Left ventricle myocardium superior (tissue), 1 donor: ENCODE measurements at places on chromosomes 4 and X. TPM values are rescaled to one million over a fixed set of nuclear protein-coding genes. Genes with fewer than 3 reads are reported as not detected.

- DNase-seq = no peak
Observed at GRCh38 chrX:40100537-40101429, 3.0 kb upstream of the BCOR start.

GRCh38 chr4:115229873-115230272, 116.5 kb upstream of the NDST4 start:
- DNase-seq = no peak

- DNase-seq = no peak
Observed at GRCh38 chrX:9569876-9570301, 105.0 kb downstream of the TBL1X start.

- DNase-seq = no peak
Observed at GRCh38 chr4:26566133-26566532, 17.8 kb upstream of the TBC1D19 start.

DNA sequence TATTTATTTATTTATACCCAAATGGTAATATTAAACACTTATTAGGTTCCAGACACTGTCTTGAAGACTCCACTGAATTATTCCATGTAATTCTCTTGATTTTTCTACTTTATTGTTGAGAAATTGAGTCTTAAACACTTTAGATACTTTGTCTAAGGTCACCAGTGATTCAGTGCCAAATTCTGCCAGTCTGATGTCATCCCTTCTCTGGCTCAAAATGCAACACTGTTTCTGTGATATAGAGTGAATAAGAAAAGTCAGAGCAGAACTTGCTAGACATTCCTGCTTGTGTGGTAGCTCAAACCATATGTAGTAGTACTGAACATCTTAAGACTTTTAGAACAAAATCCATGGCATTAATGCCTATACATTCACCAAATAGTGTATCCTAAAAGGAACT, 164.3 kb downstream of the GABRB1 start:
- DNase-seq = no peak

- DNase-seq = no peak
Observed at GRCh38 chr4:110639207-110640090, 16.6 kb upstream of the PITX2 start.

- DNase-seq = no peak
Observed at GRCh38 chr4:21374641-21375368, 573.8 kb downstream of the KCNIP4 start.

DNA sequence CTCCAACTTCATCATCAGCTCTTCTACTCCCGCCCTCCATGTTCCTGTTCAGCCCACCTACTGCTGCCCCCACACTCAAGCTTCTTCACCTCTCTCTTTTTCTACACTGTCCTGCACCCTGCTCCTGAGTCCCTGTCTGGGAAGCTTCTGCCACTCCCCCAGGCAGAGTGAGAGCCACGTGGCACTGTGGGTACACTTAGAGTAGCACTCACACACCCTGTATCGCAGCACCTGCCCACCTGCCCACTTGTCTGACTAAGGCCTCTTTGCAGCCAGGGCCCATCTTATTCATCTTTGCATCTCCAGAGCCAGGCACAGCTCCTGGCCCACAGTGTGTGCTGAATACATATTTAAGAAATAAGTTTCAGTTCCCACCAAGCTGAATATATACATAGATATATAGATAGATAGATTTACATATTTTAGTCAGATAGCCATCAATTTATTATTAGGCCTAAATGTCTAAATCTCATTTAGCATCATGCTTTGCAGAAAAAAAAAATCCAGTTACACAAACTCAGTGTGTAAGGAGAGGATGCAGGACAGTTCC, 24.9 kb downstream of the CCDC149 start:
- no peak for DNase-seq

GRCh38 chr4:83110970-83111750, 3.4 kb downstream of the PLAC8 start:
- no peak for DNase-seq

GRCh38 chr4:130329036-130329435, 1233.1 kb downstream of the C4orf33 start:
- no peak for DNase-seq

GRCh38 chrX:47643926-47644325, 6.4 kb downstream of the ELK1 start:
- DNase-seq = no peak

DNA sequence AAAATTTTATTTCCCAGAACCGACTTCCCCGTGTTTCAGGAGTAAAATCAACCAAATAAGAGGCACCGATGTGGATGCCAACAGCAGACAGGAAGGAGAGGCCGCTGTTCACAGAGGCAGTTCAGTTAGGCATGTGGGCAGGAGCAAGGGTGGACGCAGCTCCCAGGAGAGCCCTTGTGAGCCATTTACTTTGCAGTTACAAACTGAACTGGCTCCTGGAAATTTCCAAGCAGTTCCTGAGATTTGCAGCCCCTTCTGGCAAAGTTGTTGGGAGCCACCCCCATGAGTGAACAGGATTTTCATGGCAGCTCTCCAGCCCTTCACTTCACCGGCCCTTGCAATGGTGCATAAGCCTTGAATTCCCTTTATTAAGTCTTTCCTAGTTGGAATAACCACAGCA, 189.1 kb downstream of the AFAP1 start:
- peak; percentile 16 for DNase-seq

- no peak for DNase-seq
Observed at GRCh38 chrX:14672611-14673172, 143.4 kb downstream of the GLRA2 start.

- no peak for DNase-seq
Observed at GRCh38 chrX:103399744-103400143, 23.4 kb downstream of the BEX3 start.

GRCh38 chr4:75557696-75558095, 1.8 kb downstream of the ODAPH start:
- no peak for DNase-seq

- DNase-seq = no peak
Observed at GRCh38 chrX:136228839-136229207, 22.4 kb downstream of the MAP7D3 start.

DNA sequence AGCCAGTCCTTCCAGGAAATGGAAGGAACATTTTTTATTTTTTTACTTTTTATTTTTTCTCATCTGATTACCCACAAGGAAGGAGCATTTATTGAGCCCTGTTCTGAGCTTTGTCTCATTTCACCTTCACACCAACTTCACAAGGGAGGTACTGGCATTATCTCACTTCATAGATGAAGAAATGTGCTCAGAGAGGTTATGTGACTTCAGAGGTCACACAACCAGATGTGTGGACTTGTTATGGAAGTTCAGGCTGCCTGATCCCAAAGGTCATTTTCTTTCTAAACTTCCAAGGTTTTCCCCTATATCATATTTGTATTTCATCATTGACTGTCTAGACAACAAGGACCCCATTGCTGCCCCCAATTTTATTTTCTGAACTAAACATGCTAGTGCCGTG, 160.3 kb downstream of the DCLK2 start:
- no peak for DNase-seq

GRCh38 chrX:118062048-118062789, 54.4 kb downstream of the KLHL13 start:
- no peak for DNase-seq

DNA sequence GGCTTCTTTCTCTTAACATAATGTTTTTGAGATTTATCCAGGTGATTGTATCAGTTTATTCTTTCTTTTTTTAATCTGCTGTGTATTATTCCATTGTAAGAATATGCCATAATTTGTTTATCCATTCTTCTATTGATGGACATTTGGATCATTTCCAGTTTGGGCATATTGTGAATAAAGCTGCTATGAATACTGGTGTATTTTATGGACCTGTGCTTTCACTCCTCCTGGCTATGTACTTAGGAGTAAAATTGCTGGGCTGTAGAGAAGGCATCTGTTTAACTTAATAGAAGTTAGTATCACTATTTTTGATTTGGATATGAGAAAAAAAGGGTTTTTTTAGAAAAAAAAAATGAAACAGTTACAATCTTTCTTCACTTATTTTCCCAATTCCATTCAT, 50.0 kb upstream of the FAM9C start:
- DNase-seq = no peak

DNA sequence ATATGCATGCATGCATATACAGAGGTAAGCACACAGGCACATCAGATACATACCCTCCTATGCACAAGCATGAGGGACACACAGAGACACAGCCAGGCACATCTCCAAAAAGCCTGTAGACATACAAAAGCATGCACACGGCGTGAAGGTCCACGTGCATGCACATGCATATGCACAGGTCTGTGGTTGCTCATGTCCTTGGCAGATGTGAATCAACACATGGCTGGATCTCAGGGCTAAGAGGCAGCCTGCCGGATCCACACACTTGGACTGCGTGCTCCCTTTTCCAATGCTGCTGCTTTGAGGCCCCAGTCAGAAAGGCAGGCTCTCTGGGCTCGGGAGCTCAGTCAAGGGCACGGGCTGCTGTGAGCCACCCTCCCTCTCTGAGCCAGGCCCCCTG, 3.6 kb downstream of the STARD8 start:
- no peak for DNase-seq

- DNase-seq = peak; percentile 51
Observed at GRCh38 chr4:37802068-37802666, 24.3 kb upstream of the PGM2 start.

DNA sequence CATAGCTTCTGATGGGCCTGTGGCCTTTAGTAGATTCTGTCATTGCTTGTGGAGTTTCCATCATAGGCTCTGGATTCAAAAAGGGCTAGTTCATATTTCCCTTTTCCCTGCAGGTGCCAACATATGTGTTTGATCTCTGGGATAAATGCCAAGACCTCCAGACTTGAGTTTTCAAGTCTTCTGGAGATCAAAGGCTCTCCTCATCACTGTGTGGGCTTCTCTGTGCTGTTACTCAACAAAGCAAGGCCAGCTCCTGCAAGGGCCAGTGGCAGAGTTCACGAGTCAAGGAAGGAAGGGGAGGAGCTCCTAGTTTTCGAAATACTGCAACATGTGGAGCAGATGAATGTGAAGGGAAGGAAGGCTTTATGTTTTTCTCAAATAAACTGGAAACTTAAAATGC, 62.7 kb upstream of the SCML1 start:
- no peak for DNase-seq

Gene SPARCL1
- 354 TPM for total RNA-seq

Gene TACR3
- not detected for total RNA-seq

Gene TRPC3
- total RNA-seq = 0.25 TPM

Gene IL3RA
- 6.2 TPM for total RNA-seq

Gene RTL9
- total RNA-seq = 0.40 TPM

Gene NWD2
- not detected for total RNA-seq

Gene STPG2
- total RNA-seq = 0.15 TPM

Gene FGFBP2
- 0.79 TPM for total RNA-seq

Gene STK26
- 1.9 TPM for total RNA-seq

Gene ANXA10
- total RNA-seq = not detected
